ENCODE measurements at places on chromosomes 3 and 15.

- DNase-seq: no peak
Measured at GRCh38 chr15:28024889-28025250, 74.2 kb downstream of the OCA2 start.

- no peak for DNase-seq
Measured at GRCh38 chr15:55914446-55914845, 79.0 kb downstream of the NEDD4 start.

- DNase-seq: no peak
Measured at GRCh38 chr15:65337436-65338070, 33.1 kb downstream of the RNU5B-1 start.

DNA sequence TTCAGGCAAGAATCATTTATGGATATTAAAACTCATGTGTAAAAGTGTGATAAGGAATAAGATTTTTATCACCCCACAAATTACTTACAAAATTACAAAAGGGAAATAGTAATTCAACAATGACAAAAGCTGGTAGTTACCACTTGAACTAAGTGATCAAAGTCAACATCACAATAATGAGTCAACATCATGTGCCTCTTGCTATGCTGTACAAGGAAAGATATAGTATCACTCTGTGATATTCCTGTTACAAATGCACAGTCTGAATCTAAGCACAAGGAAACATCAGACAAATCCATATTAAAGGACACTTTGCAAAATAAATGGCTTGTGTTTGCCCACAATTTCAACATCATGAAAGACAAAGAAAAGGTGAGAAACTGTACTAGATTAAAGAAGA is 90.5 kb upstream of the PLCL2 start:
- DNase-seq: no peak

DNA sequence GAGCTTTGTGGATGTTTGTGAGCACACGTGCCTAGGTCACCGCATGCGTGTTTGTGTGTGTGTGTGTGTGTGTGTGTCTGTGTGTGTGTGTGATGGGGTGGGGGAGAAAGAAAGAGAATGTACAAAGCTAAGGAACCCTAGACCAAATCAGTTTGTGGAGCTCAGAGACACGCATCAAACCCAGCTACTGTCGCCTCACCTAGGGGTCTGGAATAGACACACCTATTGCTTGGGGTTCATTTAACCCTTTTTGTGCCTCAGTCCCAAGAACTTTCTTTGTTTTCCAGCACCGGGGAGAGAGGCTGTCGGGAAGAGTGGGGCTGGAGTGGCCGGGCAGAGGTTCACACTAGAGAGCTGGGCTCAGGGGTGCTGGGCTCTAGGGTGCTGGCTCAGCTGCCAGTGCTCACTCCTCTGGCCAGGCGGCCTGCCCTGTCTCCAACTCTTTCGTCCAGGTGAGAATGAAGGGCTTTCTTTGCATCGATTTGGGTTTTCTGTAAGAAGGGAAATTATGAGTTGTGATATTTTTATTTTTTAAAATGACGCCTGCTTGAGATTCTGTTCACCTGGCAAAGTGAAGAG is 221.6 kb downstream of the MEIS2 start:
- no peak for DNase-seq

DNA sequence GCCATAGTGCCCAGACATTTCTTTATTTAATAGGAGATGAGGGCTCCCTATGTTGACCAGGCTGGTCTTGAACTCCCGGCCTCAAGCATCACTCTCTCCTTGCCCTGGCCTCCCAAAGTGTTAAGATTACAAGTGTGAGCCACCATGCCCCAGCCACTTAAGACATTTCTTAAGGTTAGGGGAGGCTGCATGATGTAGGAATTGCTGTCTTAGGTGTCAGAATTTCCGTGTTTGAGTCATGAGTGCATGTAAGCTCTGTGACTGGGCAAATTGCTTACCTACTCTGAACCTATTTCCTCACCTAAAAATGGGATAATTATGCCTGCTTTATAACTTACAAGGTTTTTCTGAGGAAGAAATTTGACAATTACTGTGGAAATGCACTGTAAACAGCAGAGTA is 34.2 kb upstream of the SIAH2 start:
- no peak for DNase-seq

DNA sequence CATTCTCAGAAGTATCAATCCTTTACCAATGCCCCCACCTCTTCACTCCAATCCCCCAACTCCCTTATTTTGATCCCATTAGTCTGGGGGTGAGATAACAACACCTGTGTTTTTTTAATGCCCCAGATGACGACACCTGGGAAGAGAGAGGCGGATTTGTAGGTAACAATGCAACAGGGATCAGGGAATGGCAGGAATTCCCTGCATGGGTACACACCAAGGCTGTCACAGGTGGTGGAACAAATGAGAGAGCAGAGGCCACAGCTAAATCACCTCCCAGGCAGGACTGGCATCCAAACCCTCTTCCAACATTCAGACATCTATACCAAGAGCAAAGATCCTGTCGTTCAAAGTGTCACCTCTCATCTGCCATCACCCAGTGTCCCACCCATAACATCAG is 319.2 kb upstream of the TRIM42 start:
- no peak for DNase-seq

DNA sequence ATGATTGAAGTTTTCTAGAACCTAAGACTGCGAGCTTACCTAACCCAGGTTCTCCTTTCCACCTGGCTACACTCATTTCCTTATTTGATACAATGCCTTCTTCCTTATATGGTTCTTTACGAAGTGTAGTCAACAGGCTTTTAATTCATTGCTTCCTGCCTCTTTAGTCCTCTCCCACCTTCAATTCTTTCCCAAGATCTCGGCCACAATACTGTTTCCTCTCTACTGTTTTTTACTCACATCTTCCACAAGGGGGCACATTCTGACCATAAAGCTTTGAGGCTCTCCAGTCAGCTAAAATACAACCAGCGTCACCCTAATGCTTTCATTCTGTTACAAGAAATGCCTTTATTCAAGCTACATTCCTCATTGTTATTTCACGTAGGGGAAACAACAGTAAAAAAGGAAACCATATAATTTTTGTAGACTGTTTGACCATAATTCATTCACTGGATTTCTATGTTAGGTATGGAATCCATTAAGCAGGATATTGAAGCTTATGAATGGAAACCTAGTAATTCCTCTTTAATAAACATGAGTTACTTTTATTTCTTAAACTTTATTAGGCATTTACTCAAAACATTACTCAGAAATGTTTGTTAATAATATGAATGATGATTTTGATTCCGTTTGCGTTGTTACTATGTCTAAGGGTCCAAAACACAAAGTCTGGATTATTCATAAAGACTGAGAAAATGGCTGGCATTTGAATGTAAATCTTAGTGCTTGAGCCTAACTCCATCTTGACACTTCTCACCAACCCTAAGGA is 29.5 kb upstream of the VEPH1 start:
- DNase-seq: no peak

GRCh38 chr3:53150247-53151085 is 10.5 kb upstream of the PRKCD start:
- no peak for DNase-seq

- no peak for DNase-seq
Measured at GRCh38 chr3:152458376-152459117, 189.8 kb downstream of the MBNL1 start.

- DNase-seq: no peak
Measured at GRCh38 chr15:100189319-100189718, 152.5 kb downstream of the ADAMTS17 start.

GRCh38 chr15:74396146-74396438 is 28.6 kb upstream of the CYP11A1 start:
- DNase-seq: no peak

DNA sequence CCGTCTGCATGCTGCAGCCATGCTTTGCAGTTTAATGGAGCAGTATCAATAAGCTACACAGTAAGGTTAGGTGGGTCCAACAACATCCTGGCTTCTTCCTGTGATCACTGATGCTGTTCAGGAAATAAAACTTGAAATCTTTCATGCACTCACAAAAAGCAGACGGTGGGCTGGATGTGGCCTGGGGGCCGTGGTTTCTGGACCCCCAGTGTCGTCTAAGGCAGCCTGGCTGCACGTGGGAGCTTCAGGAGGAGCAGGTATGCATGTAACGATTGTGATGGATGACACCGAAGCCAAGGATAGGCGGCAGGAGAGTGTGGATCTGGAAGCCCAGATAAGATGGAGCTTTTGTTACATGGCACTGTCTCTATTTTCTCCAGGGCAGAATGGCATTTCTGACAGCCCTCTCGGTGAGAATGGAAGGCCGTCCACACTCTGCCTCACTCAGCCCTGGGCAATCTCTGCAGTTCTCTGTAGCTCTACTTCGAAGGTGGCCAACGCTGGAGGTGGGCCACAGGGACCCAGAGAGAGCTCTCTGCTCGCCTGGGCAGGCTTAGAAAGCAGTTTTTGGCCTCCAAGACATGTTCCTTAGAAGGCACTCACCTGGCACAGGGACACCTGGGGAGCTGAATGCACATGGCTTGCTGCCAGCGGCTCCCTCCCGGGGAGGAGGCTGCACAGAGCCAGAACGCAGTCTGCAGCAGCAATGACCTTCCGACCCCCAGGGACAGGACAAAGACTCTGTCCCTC is 46.4 kb upstream of the IQSEC1 start:
- DNase-seq: no peak

GRCh38 chr3:143559296-143559695 is 289.0 kb downstream of the SLC9A9 start:
- DNase-seq: no peak

DNA sequence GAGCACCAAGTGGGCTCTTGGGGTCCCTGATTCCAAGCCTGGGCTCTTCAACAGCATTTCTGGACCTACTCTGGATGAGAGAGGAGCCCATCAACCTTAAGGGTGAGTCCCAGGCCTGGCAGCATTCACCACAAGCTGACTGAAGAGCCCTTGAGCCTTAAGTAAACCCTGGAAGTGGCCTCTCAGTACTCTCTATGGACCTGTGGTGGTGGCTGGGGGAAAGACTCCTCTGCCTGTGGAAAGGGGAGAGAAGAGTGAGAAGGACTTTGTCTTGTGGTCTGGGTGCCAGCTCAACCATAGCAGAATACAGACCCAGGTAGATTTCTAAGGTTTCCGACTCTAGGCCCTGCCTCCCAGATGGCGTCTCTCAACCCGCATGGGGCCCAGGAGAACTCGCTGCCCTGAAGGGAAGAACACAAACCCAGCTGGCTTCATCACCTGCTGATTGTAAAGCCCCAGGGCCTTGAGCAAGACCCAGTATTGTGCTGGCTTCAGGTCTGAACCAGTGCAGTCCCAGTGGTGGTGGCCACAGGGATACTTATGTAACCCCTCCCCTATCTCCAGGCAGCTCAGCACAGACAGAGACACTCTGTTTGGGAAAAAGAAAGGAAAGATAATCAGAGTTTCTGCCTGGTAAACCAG is 71.4 kb downstream of the TFDP2 start:
- no peak for DNase-seq
